Inflammatory macrophage treated with lipopolysaccharide for 4 hours (primary cell): ENCODE measurements at places on chromosomes 1 and 21.

GRCh38 chr1:58248072-58248471 lies 298.5 kb downstream of the OMA1 start:
- no peak for DNase-seq

- DNase-seq = no peak
Measured at GRCh38 chr1:11845641-11846335, 1.8 kb downstream of the NPPA start.

- no peak for DNase-seq
Measured at GRCh38 chr1:175984813-175985212, 222.3 kb downstream of the COP1 start.

- peak; percentile 72 for DNase-seq
Measured at GRCh38 chr1:28248273-28249012, 10.9 kb upstream of the SESN2 start.

GRCh38 chr1:119329541-119330461 lies 38.8 kb upstream of the HAO2 start:
- no peak for DNase-seq

DNA sequence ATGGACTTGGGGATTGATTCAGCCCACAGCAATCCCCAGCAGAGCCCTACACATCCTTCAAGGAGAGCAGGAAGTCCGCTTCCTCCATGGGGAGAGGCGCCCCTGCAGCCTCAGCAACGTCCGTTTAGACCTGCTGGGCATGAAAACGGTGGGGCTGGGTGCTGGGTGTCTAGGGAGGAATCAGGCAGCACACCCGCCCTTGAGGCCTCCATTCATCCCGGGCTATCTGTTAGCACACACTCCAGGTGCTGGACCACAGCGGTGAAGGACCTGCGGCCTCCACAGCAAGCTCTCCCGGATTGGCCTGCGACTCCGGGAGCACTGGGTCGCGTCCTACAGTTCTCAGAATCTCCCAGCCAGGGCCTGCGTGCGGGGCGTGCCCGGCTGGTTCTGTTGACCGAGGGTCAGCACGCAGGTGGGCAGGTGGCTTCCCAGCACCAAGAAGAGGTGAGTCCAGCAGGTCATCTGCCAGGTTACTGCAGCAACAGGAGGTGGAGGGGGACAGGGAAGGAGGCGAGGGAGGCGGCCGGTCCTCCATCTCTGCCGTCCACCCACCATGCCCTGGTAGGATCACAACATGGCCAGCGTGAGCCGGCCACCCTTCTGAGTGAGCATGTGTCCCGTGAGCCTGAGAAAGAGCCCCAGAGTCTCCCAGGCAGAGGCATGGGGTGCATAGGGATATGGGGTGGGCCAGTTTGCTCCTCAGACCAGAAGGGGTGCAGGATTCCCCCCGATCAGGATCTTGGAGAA lies 96.6 kb downstream of the RIPK4 start:
- no peak for DNase-seq

- no peak for DNase-seq
Measured at GRCh38 chr1:27363766-27364695, 2.7 kb downstream of the MAP3K6 start.

DNA sequence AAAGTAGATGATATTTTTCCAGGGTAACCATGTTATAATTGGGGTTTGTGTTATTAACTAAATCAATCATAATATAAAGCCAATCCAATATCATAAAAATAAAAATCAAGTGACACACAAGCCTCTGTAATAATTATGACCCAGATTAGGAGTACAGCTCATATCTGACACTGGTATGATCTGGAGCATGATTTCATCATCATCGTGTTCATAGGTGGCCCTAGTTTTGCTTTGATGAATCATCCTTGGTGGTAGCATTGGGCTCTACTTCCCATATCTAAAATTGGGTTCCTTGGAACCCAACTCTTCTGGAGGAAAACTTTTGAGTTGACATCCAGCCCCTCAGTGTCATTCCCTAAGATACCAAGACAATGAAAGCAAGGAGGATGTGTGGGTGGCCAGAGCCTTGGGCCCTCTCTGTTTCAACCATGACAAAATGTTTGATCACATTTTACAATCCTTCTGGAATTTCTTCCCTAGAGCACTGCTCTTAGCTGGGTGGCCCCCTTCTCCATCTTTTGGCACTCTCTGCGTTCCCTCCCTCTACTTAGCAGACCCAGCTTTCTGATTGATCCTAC lies 37.0 kb upstream of the ENAH start:
- DNase-seq = no peak

DNA sequence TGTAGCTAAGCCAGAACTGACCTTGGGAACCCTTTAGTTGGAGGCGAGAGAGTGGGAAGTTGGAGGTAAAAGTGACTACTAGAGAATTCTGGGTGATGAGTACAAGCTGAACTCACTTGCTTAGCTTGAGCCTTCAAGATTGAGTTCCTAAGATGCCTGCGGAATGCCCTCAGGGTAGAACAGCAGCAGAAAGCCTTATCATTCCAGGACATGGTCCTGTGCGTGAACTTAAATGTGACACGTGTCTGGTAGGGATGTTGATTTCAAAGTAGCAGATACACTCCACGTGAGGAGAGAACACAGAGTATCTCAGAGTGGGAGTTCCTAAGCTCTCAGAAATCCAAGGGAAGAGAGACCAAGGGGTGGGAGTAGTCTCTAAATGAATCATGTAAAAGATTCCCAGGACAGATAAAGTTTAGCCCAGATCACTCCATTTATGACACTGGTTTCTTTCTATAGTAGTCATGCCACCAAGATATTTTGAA lies 60.1 kb downstream of the KCNK1 start:
- no peak for DNase-seq

DNA sequence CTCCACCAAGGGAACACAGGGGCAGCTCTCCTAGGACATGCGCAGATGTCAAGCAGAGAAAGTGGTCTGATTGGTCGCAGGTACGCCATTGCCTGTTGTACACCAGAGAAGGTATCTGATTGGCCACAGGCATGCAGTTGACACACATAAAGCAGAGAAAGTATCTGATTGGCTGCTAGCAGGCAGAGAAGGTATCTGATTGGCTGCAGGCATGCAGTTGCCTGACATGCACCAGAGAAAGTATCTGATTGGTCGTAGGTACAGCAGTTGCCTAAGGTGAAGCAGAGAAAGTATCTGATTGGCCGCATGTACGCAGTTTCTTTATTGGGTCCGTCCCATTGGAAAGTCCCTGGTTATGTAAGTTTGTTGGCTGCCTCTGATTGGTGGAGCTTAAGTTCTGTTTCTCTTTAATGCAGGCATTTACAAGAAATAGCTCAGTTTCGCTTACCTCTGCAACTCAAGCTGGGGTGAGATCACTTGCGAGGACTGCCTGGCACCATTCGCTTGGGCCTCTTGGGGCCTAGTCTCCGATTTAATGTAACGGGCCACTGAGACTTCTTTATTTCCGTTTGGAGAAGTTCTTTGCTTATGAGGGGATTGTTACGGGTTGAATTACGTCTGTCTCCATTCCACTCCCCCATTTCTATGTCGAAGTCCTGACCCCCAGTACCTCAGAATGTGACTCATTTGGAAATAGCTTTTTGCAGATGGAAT lies 74.2 kb downstream of the SIK1 start:
- DNase-seq = peak; percentile 87

GRCh38 chr1:116722016-116722838 lies 32.0 kb upstream of the CD2 start:
- peak; percentile 77 for DNase-seq

DNA sequence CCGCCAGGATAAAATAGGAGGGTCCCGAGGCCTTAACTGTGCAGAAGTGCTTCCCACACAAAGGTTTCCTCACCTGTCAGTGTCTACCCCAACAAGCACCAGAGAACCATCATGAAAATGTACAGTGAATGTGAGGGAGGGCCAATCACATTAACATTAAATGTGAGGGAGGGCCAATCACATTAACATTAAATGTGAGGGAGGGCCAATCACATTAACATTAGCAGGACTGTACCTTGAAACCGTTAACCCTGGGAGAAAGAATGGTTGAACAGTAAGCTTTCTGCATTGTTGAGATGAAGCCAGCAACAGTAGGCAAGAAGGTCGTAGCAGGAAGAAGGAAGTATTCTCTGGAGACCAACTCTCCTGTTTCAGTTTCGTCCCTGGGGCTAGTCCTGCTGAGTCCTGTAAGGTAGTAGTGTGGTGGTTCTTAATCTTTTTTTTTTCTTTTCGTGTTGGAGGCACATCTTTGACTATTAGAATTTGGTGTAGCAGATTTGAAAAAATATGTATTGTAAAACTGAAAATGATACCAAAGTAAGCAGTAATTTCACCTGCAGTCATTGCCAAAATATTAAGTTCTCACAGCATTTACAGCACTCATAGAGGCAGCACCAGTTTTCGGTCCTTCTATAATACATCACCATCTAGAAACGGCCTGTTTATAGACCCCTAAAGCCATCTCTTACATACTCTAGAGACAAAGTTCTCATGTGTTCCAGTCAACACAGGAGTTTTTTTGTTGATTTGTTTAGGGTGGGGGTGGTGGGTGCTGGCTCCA lies 98.6 kb upstream of the PPP2R5A start:
- DNase-seq = peak; percentile 66

- no peak for DNase-seq
Measured at GRCh38 chr1:175050992-175051391, 16.6 kb upstream of the TNN start.

DNA sequence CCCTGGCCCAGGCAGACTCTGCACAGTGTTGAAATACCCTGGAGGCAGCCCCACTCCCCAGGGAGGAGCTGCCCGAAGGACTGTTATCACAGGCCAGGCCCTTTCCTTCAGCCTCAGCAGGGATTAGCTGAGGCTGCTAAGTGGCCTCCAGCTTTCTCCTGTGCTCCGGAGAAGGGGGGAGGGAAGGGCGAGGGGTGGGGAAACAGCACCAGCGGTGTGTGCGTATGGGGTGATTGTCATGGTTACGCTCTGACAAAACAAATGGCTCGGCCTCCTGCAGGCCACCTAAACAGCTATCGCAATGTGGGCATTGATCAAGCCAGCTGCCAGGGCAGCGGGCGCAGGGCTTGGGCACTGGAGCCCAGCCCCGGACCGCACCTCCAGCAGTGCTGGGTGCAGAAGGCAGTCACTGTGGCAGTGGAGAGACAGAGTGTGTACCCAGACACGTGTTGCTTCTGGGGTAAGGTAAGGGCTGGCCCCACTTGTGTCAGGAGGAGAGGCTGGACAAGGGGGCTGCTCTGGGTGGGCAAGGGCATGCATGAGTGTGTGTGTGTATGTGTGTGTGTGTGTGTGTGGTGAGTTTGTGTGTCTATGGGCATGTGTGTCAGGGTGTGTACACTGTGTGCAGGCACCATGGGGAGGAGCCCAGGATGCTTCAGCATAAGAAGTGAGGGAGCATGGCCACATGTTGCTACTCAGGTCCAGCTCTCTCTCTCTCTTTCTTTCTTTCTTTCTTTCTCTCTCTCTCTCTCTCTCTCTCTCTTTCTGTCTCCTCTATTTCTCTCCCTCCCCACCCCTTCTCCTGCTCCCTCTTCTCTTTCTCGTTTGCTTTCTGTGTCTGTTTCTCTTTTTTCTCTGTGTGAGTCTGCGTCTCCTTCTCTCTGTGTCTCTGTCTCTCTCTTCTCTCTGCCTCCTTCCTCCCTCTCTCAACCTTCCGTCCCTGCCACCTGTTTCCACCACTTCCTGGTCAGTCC lies at the start of gene VWA5B1:
Gene VWA5B1 (plus strand): TSS at position 252 of the 974 bp plus-strand sequence. CDS start 19,727 bp downstream, outside the sequence.
- DNase-seq = no peak

GRCh38 chr1:184881941-184882913 lies 92.1 kb downstream of the NIBAN1 start:
- peak; percentile 26 for DNase-seq

- DNase-seq = no peak
Measured at GRCh38 chr1:6497215-6497866, 5.9 kb upstream of the PLEKHG5 start.

DNA sequence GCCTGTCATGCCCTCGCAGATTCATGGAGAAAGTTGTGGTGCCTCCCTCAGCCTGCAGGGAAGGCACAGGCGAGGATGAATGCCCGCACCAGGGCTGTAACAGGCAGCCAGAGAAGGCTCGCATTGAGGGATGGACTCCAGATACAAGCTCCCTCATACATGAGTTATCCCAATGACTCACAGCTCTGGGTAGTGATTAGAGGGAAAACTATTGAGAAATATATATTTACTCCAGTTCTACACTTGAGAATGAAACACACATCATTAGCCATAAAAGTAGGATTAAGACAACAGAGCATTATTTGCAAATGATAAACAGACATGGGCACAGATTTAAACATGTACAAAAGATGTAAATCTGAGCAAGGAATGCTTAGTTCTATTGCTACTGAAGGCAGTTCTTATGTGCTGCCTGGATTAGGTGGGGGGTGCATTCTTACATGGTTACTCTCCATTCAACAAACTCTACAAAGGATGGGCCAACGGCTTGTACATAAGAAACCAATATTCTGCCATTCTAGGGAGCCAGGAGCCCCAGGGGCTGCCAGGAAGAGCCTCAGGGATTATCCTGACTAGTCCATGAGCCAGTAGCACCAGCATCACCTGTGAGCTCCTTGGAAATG lies 97.9 kb downstream of the CSMD2 start:
- DNase-seq = no peak

- DNase-seq = no peak
Measured at GRCh38 chr1:247060771-247061170, 17.8 kb downstream of the ZNF670 start.

- no peak for DNase-seq
Measured at GRCh38 chr1:153261281-153262069, 2.0 kb downstream of the LORICRIN start.
